ENCODE measurements at places on chromosomes 1 and 21. TPM values are rescaled to one million over a fixed set of nuclear protein-coding genes. Genes with fewer than 3 reads are reported as not detected.

- no peak for DNase-seq
Observed at GRCh38 chr21:35607406-35607805, 452.9 kb downstream of the SETD4 start.

GRCh38 chr1:202286622-202287097, 55.1 kb downstream of the UBE2T start:
- DNase-seq: peak; percentile 38

The CELA3B gene
- not detected for total RNA-seq

The AMIGO1 gene
- total RNA-seq: 12.6 TPM

All from left cardiac atrium (tissue), 4 donors.